ENCODE measurements at places on chromosomes 12 and 14.

DNA sequence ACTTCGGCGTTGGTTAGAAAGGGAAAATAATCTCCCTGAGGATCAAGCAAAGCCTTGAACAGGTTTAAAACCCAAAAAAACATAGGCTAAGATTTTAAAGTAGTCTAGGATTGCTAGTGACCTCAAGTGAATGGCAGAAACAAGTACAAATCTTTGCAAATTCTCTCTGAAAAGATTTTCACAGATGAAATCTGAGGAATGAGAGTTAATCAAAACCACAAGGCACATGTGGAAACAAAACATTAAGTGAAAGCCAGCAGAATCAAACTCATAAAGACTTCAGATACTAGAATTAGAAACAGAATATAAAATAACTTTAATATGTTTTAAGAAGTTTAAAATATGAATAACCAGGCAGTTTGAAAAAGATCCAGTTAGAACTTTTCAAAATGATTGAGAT, 52.2 kb upstream of the CFL2 start:
- DNase-seq, result no peak

- no peak for DNase-seq
These were observed 245.1 kb upstream of the ATXN7L3B start for GRCh38 chr12:74292351-74293194.

GRCh38 chr12:6604259-6605029, 2.7 kb downstream of the CHD4 start:
- no peak for DNase-seq

GRCh38 chr14:73472185-73473114, 14.1 kb upstream of the NUMB start:
- DNase-seq, result no peak

DNA sequence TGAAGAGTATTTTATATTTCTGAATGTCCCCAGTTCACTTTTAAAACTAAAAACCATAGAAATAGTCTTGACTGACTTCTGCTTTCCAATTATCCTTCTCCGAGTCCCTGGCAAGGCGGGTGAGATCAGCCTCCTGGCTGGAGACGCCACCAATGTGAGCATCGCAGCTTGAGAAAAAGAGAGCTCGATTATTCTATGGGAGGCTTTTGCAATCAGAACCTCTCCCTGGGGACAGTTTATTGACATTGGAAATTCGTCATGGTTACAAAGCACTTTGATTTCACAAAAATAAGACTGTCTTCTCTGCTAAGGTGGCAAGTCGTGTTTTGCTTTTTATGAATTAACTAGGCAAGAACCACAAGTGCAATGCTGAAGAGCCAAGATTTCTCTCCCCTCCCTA, 23.6 kb upstream of the GPHB5 start:
- no peak for DNase-seq

- DNase-seq, result no peak
These were observed 455.6 kb upstream of the SEL1L start for GRCh38 chr14:81989211-81989610.

Measured in anterior cingulate cortex (tissue), 58 donors.